ENCODE measurements at places on chromosomes 11 and 22.

DNA sequence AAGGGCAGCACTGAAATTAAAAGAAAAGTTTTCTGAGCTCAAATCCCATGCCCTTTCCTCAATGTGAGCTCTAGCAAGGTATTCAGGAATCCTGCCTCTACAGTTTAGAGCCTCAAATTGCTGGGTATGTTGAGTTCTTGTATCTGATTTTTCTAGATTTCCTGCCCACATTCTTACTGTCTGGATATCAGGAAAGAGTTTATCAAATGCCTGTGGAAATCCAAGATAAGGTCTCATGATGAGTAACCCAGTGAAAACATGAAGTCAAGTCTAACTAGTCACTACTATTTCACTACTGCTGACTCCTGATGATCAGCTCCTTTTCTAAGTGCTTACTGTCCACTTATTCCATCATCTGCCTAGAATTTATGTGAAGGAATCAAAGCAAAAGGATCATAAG is 29.8 kb downstream of the LIMK2 start:
- no peak for DNase-seq

DNA sequence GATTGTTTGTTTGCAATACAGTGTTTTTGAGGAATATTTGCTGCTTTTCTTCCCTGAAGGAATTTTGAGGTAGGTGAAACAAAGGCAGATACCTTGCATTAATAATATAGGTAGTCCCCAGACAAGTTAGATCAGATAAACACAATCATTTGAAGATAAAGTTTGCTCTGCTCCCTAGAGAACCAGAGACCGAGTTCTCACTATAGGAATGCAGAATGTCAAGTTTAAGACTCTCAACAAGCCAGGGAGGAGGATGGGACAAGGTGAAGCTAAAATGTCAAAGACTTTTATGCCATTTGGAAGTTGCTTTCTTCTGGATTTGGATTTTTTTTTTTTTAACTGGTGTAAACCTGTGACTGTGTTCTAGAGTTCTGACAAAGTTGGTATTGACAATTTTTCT is 364.7 kb downstream of the TTC28 start:
- no peak for DNase-seq

DNA sequence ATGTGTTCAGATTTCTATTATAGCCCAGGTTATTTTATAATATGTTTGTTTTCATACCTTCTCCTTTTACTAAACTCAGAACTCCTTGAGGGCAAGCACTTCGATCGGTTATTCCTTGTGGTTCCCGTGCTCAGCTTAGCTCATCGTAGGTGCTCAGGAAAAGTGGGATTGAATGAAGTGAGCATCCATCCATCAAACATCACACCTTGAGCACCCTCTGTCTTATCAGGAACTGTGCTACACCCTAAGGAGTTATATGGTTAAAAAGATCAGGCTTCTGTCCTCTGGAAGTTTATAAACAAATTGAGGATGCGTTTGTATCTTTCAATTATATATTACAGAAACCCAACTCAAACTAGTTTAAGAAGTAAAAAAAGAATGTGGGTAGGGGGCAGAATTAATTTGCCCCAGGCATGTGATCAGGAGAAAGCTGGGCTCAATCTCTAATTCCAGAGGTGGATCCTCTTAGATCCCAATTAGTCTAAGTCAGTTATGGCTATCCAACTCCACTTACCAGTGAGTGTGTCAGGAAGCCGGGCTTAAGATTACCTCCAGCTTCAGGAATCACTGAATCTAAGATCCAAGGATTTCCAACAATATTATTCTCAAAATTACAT is 59.9 kb upstream of the RRAS2 start:
- no peak for DNase-seq

DNA sequence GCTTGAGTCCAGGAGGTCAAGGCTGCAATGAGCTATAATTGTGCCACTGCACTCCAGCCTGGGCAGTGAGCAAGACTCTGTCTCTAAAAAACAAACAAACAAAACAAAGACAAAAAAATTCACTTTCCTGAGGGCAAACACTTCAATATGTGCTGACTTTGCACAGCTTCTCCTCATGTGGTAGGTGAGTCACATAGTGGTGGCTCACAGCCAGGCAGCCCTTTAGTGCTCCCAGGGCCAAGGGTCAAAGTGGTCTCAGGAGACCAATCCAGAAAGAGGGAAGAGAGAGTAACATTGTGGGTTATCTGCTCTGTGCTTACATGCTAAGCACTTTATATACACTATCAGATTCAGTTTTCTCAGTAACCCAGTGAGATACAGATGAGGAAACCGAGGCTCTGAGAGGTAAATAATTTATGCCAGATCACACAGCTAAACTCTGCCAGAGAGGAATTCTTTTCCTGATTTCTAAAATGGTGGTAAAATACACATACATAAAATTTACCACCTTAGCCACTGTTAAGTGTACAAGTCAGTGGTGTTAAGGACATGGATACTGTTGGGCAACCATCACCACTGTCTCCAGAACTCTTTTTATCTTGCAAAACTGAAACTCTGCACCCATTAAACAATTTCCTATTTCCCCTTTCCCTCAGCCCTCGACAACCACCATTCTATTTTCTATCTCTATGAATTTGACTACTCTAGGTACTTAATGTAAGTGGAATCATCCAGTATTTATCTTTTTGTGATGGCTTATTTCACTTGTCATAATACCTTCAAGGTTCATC is 231.7 kb upstream of the NARS2 start:
- no peak for DNase-seq

DNA sequence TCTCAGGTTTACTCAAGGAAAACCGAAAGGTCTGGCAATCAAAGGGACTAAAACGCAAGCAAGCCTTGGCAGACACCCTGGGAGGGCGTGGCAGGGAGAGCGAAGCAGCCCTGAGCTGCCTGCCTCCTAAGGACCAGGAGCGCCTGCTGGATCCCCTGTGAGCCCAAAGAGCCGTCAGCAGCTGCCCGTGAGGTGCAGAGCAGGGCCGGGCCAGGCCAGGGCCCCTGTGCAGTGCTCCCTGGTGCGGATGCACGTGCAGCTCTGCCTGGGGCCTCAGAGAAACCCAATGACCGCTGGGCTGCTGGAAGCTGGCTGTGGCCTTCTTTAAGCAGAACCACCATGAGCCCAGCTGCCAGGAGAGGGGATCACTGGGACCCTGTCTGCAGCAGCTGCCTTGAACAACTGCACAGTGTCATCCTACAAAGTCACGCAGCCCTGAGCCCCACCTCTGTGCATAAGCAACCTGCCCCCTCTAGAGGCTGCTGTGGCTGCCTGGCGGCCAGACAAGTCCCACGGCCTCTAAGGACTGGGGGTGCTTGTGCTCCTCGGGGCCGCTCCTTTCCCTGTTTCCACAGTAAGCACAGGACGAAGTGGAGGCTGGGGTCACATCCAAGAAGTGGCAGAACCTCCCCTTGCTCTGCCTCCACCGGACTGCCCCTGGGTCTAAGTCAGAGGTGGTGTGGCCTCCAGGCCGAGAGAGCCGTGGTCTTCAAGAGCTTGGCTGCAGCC is 29.1 kb upstream of the COMT start:
- DNase-seq = no peak

- no peak for DNase-seq
These were observed 766.3 kb upstream of the RAG2 start for GRCh38 chr11:37364246-37364839.

GRCh38 chr22:23067023-23067650 is 3.2 kb upstream of the GNAZ start:
- no peak for DNase-seq

GRCh38 chr11:131370090-131370751 is at the start of gene NTM:
TSS of gene NTM (plus strand) at chr11:131370615.
- DNase-seq = peak; percentile 71

GRCh38 chr11:10398525-10398924 is 56.5 kb upstream of the AMPD3 start:
- DNase-seq = peak; percentile 14

- no peak for DNase-seq
These were observed 42.9 kb downstream of the LINC01488 start for GRCh38 chr11:69524291-69524882.

All from hippocampal formation (tissue), 2 donors.